ENCODE measurements at places on chromosomes 3 and 15.

DNA sequence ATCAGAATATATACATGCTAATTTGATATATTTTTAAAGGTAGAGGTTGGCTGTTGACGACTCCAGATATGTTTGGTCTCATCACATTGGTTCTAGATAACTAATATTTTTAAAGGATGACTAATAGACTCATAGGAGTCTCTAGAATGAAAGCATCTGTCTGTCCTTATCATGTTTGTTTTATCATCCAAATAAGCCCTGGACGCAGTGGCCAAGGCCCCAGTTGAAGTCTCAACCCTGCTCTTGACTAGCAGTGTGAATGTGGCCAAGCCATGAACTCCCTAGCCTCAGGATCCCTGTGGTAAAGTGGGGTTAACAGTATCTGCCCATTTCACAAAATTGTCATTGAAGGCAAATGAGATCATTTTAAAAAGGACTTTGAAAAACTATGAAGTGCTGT, 53.6 kb downstream of the ABHD2 start:
- DNase-seq = no peak

- no peak for DNase-seq
These were observed 332.3 kb downstream of the THSD4 start for GRCh38 chr15:71447328-71448250.

GRCh38 chr3:107962946-107963345, 127.9 kb downstream of the CD47 start:
- peak; percentile 65 for DNase-seq

DNA sequence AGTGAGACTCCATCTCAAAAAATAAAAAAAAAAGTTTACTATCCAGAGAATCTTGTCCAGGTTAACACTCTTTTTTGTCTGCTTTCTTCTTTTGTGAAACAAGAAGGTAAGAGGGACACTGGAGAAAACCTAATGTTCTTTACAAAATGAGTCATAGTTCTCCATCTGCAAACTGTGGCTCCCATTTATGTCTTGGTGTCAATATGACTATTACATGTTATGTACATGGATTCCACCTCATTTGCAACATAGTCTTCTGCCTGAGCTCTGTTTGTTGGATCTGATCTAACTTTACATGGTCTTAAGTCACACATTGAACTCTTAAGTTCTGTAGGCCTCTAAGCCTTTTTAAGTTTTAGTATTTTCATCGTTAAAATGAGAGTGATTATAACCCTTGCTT, 421.2 kb upstream of the TPRG1 start:
- no peak for DNase-seq

- no peak for DNase-seq
These were observed 1.6 kb upstream of the TXNRD3 start for GRCh38 chr3:126656371-126657134.

- peak; percentile 21 for DNase-seq
These were observed 109.7 kb downstream of the UBE2E2 start for GRCh38 chr3:23312866-23313265.

GRCh38 chr3:126607214-126607908, 47.6 kb downstream of the TXNRD3 start:
- DNase-seq = peak; percentile 9

DNA sequence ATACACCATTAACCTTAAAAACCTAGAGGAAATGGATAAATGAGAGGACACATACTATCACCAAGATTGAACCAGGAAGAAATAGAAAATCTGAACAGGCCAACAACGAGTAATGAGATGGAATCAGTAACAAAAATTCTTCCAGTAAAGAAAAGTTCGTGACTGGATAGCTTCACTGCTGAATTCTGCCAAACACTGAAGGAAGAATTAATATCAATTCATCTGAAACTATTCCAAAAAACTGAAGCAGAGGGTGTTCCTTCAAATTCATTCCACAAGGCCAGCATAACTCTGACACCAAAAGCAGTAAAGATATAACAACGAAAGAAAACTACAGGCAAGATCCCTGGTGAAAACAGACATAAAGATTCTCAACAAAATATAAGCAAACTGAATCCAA, 195.8 kb upstream of the GPR149 start:
- no peak for DNase-seq

DNA sequence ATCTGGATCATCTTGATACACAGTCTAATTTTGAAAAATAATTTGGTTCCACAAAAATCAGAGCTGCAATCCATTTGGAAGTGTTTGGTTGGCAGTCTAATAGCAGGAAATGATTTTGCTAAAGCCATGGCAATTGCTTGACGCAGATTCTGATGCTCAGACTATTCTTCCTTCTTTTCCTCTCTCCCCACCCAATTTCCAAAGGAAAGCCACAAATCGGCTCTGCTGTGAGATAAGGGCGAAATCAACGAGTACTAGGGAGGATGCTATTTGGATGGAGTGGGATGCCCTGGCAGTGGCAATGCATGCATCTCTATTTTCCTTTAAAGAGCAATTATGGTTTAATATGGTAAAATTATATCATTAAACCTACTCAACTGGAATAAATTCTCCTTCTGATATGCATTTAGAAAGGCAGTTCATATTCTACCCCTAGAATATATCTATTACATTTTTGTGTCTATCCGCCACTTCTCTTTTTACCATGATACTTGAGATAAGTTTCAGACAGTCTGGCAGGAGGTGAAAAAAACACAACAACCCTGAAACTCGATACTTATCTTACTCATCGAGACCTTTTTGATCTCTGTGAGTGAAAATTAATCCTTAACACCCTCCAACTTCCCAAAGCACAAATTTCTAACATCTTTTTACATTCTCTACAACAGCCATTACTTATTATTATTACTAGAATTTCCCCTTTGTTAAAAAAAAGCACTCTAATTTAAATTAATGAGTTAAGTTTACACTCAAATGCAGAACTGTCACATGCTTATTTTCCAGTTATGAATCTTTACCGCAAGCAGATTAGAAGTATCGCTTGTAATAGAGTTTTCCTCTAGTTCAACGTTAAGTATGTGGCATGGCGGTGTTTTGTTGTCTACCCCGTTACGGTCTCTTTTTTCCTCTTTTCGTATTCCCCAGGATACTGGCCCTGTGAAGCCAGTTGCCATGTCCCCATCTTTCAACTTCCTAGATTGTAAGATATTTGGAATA, 433.3 kb downstream of the FOXP1 start:
- no peak for DNase-seq

DNA sequence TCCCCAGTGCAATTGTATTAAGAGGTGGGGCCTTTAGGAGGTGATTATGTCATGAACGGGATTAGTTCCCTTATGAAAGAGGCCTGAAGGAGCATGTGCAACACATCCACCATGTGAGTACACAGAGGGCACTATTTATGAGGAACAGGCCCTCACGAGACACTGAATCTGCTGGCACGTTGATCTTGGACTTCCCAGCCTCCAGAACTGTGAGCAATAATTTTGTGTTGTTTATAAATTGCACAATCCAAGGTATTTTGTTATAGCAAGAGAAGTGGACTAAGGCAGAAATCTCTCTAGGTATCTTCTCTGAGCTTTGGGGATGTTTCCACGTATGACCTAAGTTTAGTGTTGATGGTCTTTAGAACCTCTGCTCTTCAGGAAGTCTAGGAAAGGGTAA, 149.3 kb upstream of the CBLB start:
- no peak for DNase-seq

DNA sequence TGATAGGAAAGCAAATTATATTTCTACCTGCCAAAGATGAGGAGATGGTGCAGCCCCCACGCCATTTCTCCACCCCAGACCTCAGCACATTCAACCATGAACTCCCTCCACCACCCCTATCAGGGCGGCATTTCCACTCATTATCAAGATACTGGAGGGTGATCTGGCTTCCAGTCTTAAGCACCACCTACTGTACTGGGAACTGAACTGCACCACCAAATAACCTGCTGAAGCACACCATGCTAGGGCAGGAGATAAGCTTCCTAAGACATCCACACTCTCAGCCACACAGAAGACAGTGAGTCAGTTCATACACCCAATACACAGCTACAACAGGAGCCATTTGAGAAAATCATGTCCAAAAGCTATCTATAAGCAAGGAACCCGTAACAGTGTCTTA, 98.8 kb downstream of the FGF7 start:
- no peak for DNase-seq

- DNase-seq = no peak
These were observed 18.4 kb downstream of the SENP5 start for GRCh38 chr3:196886144-196886543.

- DNase-seq = no peak
These were observed 53.4 kb downstream of the TAFA4 start for GRCh38 chr3:68878962-68879361.

DNA sequence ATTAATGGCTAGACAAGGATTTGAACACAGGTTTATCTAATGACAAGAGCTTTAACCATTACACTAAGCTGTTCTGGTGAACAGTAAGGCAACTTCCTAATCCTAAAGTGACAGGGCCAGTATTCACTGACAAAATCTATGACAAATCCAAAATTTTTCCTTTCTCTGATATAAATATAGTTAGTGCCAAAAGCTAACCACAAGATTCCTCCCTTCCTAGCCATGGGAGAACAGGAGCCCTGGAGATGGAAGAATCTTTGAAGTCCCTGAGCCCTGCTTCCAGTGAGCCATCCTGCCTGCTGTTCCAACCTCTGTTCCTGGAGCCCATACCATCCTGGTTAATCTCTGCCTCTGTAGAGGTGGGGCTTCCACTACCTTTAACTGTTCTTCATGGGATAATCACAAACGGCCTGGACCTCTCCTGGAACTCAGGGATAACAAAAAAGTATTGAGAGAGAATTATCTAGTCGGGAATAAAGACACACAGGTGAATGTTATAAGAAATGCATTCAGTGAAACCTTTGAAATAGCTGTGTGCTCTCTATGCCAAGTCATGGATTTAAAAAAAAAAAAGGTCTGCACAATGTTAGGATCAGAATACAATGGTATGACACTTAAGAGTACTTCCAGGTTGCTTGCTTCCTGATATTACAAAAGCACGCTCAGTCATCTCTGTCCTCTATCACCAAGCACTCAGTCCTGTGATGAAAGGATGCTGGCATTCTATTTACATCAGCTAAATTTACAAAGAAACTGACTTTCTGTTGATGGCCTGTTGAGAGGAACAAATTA, 235.8 kb downstream of the SUCLG2 start:
- DNase-seq = no peak

GRCh38 chr15:57146506-57147201, 228.2 kb downstream of the TCF12 start:
- peak; percentile 63 for DNase-seq
